ENCODE measurements at places on chromosomes 1 and 21.

DNA sequence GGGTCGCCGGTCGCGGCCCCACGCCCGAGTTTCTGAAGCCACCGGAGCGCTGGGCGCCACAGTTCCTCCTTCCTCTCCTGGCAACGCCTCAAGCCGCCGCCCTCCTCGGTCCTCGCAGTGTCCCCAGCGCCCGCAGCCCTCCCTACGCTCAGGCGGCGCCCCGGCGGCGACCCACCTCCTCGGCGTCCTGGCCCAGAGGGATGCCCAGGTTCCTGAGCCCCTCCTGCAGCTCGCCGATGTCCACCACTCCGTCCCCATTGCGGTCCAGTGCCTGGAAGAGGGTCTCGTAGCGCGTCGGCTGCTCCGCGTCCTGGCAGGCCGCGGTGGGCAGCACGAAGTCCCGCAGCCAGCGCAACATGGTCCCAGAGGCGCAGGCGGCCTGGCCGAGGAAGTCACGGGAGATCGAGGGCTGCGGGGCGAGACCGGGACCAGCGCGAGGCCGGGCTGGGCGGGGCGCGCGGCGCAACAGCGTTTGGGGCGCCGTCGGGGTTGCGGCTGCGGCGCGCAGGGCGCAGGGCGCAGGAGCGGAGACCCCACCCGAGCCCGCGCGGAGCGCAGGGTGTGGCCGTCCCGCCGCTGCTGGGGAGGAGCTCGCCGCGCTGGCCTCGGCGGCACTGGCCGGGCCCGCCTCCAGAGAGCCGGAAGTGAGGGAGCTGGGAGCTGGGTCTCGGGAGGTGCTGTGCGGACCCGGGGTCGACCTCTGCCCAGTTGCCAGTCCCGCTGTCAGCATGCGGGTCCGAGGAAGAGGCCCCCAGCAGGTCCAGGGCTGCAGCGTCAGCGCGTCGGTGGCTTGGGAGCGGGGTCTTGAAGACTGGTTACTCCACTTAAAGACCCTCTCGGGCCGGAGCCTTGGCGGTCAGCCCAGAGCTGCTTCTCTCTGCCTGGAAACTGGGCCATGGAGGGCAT is at the start of gene SLC25A24:
Gene SLC25A24, minus strand, starts transcription at position 563 of the 906 bp plus-strand sequence. Its CDS starts 205 bp downstream, at position 358.
- peak; percentile 55 for DNase-seq

DNA sequence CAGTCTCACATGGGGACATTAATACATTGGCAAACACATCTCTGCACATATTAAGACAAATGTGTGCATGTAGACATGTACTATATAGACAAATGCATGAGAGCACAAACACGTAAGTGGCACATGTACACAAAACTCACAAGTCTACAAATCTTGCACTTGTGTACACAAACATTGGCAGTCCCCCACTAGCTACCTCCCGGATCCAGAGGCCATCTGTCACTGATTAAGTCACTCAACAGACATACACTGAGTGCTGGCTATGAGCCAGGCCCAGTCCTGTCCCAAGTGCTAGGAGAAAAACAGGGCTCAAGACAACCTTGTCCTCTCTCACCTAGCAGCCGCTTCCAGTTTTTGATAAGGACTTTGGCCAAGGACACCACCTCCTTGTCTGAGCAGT is 7.0 kb downstream of the TCEA3 start:
- peak; percentile 79 for DNase-seq

DNA sequence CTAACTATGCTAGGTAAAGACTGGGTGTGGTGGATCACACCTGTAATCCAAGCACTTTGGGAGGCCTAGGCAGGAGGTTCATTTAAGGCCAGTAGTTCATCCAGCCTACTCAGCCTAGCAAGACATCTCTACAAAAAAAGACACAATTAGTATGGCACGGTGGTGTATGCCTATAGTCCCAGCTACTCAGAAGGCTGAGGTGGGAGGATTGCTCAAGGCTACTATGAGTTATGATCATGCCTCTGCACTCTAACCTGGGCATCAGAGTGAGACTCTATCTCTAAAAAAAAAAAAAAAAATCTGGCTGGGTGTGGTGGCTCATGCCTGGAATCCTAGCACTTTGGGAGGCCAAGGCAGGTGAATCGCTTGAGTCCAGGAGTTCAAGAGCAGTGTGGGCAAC is 21.6 kb downstream of the NUP210L start:
- no peak for DNase-seq

GRCh38 chr1:42552636-42553035 is 89.5 kb downstream of the CCDC30 start:
- DNase-seq = no peak

GRCh38 chr1:220905650-220906560 is 26.7 kb downstream of the HLX start:
- DNase-seq = no peak

DNA sequence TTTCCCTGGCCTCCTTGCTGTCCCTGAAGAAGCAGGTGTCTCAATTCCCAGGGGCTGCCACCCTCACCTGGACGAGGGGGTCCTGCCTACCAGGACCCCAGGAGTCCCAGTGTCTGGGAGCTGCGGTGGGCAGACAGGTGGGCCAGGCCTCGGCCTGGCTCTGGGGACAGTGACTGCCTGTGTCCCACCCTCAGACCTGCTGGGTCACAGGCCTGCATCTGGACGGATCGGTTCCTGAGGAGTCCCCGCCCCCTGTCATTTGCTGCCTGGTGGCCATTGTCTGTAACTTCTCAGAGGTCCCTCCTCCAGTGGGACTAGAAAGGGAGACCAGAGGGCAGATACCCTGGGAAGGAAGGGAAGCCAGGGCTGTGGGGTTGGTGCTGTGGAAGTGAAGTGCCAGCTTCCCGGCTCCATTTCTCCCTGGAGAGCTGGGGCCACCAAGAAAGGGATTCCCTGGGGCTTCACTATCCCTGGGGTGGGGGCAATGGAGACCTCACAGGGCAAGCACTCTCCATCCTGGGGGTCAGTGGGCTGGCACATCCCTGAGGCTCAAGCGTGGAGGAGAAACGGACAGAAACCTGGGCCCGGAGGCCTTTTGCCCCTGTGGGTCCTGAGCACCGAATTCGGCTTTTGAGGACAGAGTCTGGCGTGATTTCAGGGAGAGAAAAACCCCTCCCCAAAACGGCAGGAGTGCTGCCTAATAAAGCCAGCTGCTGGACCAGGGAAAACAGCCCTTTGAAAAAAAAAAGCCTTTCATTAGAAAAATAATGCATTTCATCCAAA is 157.3 kb downstream of the PEX14 start:
- no peak for DNase-seq

DNA sequence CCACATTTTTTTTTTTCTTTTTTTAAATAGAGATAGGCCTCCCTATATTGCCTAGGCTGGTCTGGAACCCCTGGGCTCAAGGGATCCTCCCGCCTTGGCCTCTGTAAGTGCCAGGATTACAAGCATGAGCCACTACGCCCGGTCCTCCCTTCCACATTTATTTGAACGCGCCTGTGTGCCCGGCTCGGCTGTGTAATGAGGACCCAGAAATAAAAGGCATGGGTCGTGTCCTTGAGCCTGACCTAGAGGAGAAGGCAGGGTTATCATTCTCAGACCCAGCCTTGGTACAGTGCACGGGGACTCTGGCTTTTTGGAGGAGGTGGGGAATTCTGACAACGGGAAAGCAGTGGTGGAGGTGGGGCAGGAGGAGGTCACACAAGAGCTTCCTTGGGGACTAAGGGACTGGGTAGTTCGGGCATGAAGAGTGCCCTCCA is 841 bp downstream of the CENPF start:
- peak; percentile 32 for DNase-seq

- DNase-seq = no peak
These were observed 14.8 kb upstream of the TMEM222 start for GRCh38 chr1:27306892-27307761.

DNA sequence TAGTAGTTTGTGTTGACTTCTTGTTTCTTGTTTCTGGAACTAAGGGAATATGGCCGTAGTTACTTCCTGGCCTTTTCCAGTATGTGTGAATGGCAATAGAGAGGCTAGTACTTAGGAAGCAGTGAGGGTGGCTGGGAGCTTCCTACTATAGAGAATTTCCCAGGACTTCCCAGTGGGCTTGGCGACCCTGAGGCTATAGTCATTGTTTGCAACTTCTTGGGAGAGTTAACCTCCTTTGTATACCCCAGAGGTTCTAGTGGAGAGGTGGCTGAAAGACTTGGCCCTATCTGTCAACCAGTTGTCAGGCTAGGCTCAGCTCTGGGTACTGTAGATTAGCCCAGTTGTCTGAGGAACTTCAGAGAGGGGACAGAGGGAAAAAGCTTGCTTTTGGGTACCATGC is 15.6 kb downstream of the RAD54L start:
- DNase-seq = no peak

DNA sequence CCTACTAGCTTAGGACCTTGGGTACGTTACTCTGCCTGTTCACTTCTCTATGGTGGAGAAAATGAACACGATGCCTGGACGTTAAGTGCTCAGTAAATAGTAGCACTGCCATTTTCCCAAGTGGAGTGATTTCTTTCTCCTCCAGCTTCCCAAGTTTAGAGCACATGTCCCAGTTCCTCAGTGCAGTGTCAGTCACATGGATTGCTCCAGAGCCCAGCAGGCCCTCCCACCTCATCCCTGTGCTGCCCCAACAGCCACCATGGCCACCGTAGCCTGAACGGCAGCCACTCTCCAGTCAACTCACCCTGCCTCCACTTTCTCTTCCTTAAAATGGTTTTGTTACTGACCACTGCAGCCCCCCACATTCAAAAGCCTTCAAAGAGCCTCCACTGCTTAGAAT is 8.5 kb downstream of the STMN1 start:
- no peak for DNase-seq

- no peak for DNase-seq
These were observed 122.1 kb upstream of the RGS1 start for GRCh38 chr1:192453360-192453992.

DNA sequence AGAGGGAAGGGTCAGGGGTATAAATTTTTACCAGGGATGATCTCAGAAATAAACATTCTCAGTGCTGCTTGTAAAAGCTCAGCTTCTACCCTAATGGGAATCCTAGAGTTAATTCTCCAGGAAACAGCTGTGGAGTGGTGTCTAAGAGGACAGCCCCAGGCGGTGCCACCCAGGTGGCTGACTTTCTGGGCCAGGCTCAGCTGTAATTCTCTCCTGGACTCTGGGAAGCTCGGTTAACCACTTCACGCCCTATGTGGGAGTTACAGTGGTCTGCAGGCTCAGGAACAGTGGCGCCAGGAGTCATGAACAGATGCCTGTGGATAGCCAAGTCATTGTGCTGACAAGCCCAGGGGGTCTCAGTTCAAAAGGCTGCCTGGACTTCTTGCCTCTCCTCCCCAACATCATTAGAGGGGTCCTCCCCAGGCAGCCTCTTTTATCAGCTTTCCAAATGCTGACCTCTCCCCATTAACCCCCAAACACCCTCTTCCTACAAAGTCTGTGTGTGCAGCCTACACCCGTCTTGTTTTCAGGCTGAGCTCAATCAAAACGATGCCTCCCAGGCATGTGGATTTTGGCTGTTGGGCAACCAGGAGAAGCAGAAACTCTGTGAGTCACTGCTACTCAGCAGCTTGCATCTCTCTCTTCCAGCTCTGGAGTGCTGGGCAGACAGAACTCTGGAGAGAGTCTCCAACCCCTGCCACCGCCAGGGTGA is 1.2 kb downstream of the HHIPL2 start:
- DNase-seq = no peak

DNA sequence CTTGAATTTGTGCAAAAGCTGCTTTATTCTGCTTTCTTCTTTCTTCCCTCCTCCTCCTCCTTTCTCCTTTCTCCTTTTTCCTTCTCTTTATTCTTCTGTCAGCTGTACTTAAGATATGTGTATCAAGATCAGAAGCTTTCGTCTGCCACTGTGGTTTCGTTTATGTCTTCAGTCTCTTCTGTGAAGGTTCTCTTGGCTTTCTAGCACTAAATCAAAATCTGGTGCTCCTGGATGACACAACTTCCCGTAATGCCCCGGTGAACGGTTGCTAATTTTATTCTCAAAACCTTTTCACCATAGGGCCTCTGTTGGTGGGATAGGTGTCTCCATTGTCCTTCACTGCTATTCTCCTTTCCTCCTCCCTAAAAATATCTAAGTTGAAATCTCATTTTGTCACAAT is 5.0 kb downstream of the ATF6 start:
- DNase-seq = no peak

DNA sequence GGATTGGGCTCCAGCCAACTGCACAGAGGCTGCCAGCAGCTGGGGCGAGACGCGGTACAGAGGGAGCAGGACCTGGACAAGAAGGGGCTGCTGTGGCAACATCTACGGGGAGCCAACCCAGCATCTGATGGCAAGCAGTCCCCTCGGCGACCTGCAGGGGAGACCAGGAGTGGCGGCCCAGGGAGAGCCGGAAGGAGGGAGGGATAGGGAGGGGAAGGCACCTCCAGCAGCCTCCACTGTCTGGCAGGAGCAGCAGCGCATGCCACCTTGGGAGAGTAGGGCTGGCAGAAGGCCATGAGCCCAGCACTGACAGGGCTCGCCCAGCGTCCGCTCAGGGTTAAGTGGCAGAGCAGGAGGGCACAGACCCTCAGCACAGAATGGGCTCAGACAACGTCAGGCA is 17.3 kb downstream of the CHD5 start:
- DNase-seq = no peak

DNA sequence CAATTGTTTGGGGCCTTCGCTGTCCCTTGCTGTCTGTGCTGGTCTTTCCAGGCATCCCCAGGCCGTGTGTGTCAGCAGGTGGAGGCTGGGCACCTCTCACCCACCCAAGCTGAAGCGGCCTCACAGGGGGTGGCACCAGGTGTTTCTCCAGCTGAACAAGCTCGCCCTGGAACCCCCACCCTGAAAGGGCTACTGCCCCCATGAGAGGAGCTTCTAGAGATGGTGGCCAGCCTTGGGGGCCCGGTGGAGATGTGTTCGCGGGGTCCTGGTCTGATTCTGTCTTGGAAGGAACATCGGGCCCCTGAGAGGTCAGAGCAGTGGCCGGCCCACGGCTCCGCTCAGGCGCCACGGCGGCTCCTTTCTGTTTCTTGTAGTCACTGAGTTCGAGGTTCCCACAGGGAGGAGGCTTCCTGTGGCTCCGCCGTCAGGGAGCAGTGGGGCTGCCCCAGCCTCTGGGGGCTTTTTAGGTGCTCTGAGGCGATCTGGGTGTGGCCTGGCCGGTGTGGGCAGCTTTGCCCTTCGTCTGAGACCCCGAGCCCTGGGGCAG is 46.9 kb downstream of the SKI start:
- no peak for DNase-seq

DNA sequence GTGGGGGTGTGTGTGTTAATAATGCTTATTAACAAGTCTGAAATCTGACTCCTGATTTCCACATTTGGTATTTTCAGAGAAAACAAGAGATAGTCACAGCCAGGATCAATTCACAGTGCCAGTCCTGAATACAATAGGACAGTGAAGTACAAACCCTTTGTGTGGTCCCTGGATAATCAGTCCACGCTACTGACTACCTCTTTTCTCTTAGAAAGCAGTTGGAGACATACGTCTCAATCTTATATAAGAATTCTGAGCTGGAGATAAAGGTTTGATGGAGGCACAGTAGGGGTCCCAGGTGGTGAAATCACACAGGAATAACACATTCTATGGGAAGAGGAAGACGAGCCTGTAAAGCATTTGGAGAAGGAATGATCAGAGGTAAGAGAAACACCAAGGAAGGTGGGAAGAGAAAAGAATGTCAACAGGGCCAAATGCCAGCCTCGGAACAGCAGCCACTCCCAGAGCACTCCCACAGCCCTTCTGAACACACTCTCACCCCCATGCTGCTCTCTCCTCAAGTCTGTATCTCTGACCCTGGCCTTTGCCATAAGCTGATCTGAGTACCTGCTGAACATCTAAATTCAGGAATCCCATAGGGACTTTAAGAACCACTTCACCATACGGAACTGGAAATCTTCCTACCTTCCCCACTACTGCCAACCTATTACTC is 48.6 kb downstream of the TRAF5 start:
- DNase-seq = no peak

Measured in hematopoietic multipotent progenitor cell treated with erythropoietin and hydrocortisone succinate and interleukin-3 and kit ligand, for 8 days (in vitro differentiated cells).